Heart right ventricle (tissue), 16 donors: ENCODE measurements at places on chromosomes 1 and 21. TPM values are rescaled to one million over a fixed set of nuclear protein-coding genes. Genes with fewer than 3 reads are reported as not detected.

DNA sequence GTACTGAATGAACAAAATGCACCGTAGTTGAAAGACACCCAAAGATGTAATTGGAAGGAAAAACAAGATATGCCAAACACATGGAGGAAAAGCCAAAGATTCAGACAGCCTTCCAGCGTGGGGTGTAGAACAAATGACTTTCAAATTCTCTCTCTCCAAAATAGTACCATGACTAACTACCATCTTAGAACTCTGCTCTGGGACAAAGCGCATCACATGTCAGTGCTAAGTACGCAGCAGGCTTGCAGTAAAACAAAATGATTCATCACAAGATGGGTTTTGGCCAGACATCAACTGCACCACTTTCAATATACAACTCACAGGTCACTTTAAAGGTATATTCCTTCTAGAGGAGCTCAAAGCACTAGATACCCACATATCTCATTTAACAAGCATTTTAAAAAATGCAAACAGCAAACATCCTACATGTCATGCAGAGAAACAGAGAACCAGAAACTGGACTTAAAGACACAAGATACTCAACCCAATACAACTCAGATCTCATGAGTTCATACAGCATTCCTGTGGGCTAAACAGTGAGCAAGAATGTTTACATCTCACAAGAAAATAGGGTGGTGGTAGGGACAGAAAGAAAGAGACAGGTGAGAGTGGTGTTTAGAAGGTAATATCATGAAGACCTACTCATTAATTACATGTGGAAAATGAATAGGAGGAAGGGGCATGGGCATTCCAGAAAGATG is 75.7 kb downstream of the BCAR3 start:
- no peak for DNase-seq

DNA sequence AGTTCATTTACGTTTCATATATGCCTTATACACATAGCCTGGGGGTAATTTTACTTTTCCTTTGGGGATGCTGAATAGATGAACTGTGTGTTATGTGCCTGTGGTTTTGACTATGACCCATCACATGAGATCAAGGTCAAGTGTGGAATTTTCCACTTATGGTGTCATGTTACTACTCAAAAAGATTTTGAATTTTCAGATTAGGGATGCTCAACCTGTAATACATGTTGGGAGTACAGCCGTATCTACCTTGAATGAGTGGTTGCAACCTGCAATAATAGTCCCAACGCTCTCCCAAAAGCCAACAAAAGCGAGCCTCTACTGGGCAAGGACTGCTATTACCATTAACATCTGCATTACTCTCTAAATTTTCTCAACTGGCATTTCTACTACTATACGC is 68.5 kb upstream of the SDC3 start:
- no peak for DNase-seq

GRCh38 chr1:54268762-54269297 is 68.9 kb downstream of the MRPL37 start:
- no peak for DNase-seq

GRCh38 chr1:41529621-41530395 is 45.3 kb upstream of the EDN2 start:
- DNase-seq: no peak

DNA sequence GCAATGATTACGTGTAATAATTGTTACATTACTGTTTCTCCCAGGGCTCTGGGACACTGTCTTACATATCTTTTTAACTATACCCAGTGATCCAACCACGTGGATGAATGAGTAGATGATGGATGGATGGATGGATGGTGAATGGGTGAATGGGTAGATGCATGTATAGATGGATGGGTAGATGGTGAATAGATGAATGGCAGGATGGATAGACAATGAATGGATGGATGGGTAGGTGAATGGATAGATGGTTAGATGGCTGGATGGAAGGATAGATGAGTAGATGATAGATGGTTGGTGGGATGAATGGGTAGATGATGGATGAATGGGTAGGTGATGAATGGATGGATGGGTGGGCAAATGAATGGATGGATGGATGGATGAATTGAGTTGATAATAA is 135.9 kb downstream of the HUNK start:
- no peak for DNase-seq

- DNase-seq: no peak
These were observed 82.8 kb downstream of the LRRC53 start for GRCh38 chr1:74429580-74429979.

The PTPN22 gene
- 0.92 TPM for total RNA-seq

DNA sequence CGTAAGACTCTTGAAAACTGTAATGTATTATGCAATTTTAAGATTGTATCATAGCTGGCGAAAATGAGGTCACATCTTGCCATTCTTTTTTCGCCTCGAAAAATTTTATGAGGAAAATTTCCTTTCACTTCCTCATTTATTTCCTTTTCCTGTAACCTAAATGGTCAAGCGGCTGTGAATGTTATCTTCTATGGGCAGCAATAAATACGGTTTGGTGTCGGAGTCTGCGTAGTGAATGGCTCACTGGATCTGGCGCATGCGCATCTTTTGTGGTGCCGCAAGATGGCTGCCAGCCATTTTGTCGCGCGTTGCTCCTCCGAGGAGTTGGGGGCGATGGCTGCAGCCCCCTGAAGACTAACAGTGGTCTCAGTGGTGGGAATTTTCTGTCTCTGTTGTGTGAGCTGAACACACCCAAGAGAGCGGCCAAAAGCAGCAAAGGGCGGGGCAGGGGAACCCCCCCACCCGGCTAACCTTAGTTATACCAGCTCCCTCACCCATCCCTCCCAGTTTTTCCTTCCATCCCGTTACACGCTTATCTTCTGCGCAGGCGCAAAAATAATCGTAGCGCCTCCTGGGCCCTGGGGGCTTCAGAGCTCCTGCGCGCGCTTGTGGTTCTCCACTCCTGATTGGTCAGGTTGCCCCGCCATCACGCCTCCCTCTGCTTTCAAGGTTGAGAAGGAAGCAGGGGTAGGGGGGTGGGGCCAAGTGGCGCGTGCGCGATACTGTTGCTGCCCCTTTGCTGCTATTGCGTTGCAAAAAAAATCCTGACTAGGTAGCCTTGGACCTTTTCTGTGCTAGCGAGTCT is at the start of gene RPRD2:
Gene RPRD2 (plus strand): TSS at position 722 of the 805 bp plus-strand sequence. CDS start 568 bp downstream, outside the sequence.
- DNase-seq: peak; percentile 100

The TRIM58 gene
- 0.44 TPM for total RNA-seq

GRCh38 chr1:63042278-63042677 is 258.3 kb downstream of the ATG4C start:
- DNase-seq: no peak

- DNase-seq: no peak
These were observed 45.9 kb downstream of the SAMD13 start for GRCh38 chr1:84347271-84347931.

DNA sequence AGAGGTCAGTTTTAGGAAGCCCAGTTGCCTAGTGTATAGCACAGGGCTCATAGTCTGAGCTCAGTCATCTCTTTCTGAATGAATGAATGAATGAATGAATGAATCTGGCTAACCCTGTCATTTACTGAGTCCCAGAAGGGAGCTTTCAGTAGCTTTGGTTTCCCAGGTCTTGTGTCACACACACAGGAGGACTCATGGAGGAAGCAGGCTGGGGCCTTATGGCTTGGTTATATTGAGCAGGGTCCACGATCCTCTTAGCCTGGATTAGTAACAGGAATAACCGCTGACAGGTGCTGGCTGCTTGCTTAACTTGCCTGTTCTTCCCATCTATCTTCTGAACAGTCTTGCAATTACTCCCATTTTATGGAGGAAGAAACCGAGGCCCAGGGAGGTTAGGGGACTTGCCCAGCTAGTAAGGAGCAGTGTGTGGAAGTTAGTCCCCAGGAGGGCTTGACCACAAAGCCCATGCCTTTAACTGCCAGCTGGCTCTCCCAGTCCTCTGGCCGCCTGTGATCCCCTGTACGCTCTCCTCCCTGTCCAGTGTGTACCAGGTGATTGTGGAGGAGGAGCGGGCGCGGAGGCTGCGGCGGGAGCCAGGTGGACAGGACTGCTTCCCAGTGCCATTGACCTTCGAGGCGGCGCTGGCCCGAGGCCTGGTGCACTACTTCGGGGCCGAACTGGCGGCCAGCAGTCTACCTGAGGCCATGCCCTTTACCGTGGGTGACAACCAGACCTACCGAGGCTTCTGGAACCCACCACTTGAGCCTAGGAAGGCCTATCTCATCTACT is 46.0 kb downstream of the PTPRU start:
- no peak for DNase-seq

DNA sequence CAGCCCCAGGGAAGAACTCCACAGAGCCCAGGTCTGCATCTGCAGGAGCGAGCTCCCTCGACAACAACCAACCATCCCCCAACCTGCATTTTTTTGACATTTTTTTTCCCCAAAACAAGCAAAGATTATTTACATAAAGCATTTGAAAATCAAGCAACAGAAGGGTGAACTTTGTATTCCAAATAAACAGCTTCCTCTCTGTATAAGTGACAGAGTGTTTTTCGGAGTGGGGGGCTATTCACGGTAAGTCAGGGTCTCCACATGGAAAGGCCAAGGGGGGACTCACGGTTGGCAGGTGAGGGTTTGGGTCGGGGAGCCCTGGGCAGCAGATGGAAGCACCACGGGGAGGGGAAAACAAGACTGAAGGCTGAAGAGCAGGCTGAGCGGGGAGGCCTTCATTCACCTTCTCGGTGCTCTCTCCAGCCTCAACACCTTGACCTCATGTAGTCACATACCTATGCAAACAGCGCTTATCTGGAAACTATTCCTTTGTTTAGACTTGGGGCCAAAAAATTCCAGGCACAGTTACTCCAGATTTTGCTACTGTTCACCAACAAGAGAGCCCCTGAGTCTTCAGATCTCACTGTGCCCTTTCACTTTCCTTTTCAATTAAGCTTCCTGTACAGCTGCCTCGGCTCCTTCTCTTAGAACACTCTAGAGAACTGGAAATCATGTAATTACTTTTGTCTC is 27.6 kb downstream of the C2CD2 start:
- no peak for DNase-seq

DNA sequence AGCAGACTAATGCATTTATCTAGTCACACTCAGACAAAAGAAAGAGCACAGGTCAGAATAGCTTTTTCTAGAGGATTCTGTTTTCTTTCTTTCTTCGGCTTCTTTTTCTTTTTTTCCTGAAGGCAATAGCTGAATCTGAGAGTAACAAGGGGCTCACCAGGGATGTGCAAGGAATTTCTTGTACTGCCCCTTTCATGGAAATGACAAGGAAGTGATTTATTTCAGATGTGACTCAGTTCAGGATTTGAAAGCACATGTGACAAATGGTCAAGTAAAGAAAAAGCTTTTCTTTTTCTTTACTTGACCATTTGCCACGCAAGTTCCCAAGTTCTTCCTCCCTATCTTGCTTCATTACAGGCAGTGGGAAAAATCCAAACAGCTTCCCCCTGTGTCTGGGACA is 202.0 kb downstream of the GABPA start:
- DNase-seq: no peak

GRCh38 chr1:44634606-44635189 is 39.6 kb downstream of the TMEM53 start:
- DNase-seq: no peak
